ENCODE measurements at places on chromosomes 5 and 9.

GRCh38 chr5:4366628-4367027 lies 771.0 kb downstream of the IRX1 start:
- DNase-seq = no peak

GRCh38 chr5:129431406-129431805 lies 28.7 kb upstream of the ADAMTS19 start:
- no peak for DNase-seq

GRCh38 chr9:109399258-109399767 lies 78.5 kb upstream of the EPB41L4B start:
- no peak for DNase-seq

DNA sequence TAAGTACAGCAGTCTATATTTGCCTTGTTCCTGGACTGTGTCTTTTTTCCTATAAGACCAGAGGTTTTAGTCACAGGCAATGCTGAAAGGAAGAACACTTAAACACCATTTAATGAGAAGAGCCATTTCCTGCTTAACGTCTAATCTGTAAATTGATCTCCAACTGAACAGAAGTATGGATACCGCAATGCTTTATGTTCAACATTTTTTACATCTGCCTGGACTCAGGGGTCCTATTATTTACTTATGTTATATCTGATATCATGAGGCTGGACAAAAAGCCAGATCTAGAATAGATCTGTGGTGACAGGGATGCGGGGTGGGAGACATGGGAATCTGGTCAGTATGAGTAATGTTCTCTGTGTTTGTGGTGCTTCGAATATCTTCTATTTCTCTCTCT lies 334.6 kb upstream of the MPDZ start:
- no peak for DNase-seq

DNA sequence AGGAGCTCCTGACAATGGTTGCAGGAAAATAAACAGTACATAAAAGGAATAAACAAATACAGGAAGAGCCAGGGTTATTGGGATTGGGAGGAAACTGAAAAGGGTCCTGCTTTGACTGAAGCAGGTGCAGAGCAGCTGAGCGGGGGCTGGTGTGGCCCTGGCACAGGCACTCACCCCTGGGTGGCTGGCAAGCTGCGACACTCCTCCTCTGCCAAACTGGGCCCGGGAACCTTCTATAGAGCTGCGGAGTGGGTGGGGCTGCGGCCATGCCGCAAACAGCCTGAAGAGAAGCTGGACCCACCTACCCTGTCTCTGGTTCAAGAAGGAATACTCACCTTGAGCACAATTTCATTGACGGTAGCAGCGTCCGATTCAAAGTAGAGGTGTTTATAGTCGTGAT lies 182.5 kb downstream of the GAPVD1 start:
- no peak for DNase-seq

DNA sequence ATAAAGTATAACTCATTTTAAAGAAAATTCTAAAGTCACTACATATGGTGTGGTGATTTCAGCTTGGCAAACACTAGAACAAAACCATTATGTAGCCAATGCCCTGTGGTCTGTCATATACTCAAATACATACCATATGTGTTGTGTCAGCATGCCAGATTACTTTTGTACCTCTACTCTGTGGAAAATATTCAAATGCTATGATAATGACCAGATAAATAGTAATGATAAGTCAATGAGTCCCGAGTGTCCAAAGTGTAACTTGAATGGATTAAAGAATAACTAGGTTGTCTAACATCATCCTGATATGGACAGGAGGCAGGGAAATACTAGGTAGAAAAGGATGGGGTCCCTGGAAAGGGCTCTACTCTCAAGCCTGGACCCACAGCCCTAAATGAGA lies 58.0 kb upstream of the IL6ST start:
- no peak for DNase-seq
